ENCODE measurements at places on chromosomes 6 and 20.

- no peak for DNase-seq
Observed at GRCh38 chr6:79512014-79512413, 25.2 kb downstream of the LCA5 start.

DNA sequence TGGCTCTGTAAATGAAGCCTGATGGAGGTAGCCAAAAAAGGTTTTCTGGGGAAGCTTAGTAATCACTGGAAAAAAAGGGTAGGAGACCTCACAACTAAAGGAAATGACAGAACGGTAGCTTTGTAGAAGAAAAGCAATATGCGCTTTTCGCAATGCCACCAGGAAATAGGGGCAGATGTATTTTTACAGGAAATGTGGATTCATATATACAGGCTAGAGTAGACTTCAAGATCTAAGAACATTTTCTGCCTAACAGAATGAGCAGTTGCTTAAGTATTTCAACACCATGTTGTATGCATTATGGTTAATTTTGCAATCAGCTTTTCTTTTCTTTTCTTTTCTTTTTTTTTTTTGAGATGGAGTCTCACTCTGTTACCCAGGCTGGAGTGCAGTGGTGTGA lies 219.6 kb downstream of the CD83 start:
- DNase-seq = peak; percentile 68

DNA sequence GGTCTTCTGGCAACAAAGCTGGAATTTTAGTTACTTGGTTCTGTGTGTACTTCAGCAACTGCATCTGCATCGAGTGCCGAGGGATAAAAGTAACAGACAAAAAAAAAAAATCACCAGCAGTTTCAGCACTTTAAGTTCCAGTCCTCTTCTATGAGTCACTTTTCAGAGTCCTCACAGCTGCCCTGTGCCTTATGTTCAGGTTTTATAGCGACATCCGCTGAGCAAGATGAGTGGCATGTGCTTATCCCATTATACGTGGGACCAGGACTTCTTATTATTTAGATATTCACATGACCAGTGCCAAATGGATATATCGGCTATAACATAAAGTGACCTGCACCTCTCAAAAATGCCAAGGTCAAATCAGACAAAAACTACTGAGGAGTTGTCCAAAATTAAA lies 242.9 kb downstream of the FOXA2 start:
- no peak for DNase-seq

DNA sequence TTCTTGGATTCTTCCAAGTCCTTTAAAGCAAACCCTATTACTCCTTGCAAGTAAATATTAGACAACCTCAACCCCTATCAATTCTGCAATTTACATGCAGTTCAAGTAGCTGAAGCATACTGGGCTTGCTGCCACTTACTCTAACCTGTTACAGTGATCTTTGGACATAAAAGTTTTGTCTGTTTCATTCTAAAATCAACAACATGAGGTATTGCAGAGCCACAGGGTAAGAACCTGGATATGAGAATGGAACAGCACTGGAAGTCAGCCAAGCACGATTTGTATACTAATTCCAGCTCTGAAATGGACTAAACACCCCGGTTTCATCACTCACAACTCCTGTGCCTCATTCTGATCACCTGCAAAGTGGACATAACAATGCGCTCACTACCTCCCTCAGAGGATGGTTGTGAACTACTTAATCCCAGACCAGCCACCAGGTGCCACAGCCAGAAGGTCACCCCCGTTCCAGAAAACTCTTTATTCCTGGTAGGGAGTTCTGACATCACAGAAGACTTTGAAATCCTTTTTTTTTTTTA lies 270.0 kb downstream of the ADGB start:
- DNase-seq = no peak

DNA sequence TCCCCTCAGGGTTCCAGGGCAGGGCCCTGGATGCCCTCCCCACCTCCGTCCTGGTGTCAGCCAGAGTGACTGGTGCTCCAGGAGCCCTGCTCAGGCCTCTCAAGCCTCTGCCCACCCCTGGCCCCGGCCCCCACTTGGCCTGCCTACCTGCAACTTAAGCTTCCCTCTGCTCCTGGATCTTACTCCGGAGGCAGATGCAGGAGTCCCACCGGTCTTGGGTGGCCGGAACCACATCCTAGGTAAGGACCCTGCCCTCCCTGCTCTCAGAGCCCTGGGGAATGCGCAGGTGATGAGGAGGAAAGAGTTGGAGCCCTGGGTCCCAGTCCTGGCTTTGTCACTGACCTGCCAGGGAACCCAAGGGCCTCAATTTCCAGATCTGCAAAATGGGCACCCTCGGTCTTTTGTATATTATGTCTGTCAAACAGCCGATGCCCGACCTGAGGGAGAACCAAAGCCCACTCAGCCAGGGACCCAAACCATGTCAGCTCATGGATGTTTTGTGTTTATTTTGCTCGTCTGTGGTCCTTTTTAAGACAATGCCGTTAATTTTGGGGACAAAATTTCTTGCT lies 34.5 kb upstream of the BPIFA2 start:
- no peak for DNase-seq

DNA sequence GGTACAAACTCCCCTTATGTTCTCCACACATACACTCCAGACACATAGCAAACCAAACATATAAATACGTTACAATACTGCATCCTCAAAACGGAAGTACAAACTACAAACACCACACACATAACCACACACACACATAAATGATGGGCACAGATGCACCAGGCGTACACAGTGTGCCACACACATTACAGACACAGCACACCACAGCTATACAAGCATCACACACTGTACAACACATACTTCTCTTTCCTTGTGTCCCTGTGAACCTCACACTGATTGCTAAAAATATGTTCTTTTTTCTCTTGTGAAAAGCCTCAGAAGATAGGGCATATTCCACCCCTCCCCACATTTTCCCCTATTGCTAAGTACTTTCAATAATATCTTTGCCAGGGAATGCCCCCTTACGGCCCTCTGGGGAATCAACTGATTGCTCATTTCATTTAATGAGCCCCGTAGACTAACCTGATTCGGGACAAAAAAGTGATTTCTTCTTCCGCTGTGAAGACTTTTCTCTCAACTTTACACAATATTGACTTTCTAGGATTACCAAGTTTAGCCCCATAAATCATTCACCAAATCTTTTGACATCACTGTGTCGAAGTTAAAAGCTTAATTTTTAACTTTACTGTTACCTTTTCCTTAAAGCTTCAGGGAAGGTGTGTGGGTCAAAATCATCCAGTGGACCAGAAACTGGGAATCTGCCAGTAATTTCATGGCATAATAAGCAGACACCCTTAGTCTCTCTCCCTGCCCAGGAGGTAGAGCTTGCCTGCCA lies at the start of gene SLC17A1:
Gene SLC17A1 (minus strand): TSS at position 521 of the 775 bp plus-strand sequence. CDS start 1,495 bp downstream, outside the sequence.
- DNase-seq = no peak

GRCh38 chr6:30965140-30965601 lies 18.3 kb upstream of the MUC21 start:
- no peak for DNase-seq

GRCh38 chr20:1165521-1165920 lies 19.3 kb downstream of the TMEM74B start:
- no peak for DNase-seq

- no peak for DNase-seq
Observed at GRCh38 chr20:35296101-35296554, 3.9 kb upstream of the FAM83C start.

- no peak for DNase-seq
Observed at GRCh38 chr6:119643876-119644275, 294.3 kb upstream of the MAN1A1 start.

DNA sequence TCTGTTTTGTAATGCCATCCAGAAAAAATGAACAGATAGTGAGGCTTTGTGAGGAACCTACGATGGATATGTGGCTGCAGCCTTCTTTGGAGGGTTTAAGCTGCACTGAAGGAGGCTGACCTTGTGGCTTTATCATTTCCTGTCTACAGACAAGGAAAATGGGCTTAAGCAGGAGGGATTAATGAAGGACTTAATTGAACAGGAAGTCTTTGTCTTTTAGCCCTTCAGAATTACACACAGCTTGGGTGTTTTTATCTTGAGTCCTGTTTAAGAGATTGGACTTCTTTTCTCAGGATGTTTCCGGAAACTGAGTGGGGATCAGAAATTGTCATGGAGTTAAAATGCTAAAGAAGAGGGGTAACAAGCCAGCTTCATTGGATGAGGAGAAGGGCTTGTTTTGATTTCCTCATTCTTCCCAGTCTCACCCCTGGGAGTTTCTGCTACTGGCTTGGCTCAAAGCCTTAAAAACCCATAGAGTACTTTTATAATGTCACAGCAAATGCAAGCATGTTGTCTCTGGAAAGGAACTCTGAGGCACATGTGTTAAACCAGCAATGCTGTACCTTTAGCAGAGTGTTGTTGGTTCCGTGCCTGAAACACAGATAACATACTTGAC lies 193.6 kb downstream of the JARID2 start:
- DNase-seq = no peak

GRCh38 chr20:64037498-64038213 lies 1.7 kb downstream of the C20orf204 start:
- DNase-seq = no peak

- no peak for DNase-seq
Observed at GRCh38 chr6:158717341-158718330, 67.8 kb downstream of the SYTL3 start.

DNA sequence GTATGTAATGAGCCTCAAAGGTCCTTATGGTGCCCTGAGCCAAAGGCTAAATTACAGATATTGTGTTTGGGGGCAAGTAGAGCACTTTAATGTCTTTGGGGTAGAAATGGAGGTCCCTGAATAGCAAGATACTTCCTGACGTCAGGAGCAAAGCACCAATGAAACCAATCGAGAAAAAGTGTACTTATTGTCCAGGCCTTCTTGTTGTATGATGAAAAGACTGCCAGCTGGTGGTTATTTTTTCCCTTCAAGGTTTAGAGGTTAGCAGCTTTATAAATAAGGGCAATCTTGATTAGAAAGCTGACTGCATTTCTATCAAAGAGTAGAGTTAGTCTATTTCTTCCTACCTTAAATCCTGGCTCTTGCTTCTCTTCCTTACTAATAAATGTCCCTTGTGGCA lies 76.1 kb upstream of the HSF2 start:
- no peak for DNase-seq

DNA sequence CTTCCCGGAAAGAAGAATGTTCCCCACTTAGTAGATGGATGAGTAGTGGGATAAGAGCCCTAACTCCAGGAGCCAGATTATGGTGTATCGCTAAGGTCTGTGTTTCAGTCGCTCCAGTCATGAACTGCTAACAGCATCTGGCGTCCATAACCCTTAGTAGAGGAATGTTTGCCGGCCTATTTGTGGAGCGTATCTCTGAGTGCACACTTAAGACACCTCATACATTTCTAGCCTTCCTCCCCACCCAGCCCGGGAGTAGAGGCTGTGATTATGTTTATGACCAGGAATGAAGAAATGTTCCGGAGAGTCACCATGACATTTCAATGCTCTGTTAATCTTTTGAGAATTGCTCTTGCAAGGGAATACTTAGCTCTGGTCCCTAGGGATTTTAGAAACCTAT lies 251.1 kb upstream of the SOX4 start:
- DNase-seq = no peak

DNA sequence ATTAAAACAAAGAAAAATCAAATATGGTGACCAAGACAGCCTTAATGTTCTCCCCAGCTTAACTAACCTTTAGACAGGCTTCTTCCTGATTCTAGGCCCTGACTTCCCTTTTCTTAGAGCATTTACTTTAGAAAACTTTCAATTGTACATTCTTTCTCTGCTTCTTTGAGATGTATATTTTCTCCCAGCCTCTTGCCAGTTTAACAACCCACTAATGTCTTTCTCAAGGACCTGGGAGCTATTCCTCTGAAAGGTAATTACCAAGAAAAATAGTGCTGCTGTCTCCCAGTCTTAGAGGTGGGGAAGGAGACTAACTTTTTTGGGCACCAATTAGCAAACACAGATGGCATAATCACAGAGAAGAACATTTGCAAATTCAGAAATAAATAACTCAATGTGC lies 62.8 kb upstream of the KCNQ5 start:
- DNase-seq = no peak

DNA sequence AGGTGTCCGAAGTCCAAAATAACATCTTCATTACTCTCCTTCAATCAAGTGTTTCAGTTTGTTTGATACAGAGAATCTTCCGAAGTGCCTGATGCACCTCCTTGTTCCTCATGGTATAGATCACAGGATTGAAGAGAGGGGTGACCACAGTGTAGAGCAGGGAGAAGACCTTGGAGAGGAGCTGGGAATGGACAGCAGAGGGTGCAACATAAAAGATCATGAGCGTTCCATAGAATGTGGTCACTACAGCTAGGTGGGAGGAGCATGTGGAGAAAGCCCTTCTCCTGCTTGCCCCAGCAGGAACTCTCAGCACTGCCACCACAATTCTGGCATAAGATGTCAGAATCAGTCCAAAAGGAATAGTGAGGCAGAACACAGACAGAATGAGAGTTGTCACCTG lies 11.9 kb downstream of the OR12D1 start:
- DNase-seq = no peak

DNA sequence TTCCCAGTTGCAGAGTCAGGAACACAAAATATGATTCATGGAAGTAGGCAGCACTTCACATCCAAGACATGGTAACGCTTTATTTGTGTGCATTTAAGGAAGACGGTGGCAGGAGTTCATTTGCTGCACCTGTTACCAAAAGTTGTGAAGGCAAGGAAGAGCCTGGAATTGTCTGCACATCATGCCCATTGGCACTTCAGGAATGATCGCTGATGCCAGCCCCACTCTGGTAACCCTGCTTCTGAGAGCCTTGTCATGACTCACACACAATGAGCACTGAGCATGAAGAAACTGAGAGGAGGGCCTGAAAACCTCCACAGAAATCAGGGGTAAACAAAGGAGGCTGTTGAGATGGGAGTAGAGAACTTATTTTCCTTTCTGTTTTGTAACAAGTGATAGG lies 181.1 kb downstream of the RPS12 start:
- no peak for DNase-seq

DNA sequence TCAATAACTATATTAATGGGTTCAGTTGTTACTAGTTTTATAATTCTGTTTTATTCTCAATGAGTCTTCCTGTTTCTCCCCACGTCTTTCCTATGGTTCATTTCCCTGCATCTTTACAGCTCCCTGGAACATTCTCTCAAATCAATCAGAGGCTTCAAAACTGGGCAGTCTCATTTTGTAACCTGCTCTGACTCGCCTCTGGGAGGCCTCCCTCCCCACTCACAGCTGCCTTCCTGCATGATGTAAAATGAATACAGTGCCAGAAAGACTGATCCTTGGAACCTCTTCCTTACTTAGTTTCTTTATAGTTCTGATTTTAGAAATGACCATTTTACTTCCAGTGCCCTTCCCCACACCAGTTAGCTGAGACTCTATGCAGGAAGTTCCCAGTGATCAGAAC lies 103.9 kb downstream of the ESR1 start:
- no peak for DNase-seq

DNA sequence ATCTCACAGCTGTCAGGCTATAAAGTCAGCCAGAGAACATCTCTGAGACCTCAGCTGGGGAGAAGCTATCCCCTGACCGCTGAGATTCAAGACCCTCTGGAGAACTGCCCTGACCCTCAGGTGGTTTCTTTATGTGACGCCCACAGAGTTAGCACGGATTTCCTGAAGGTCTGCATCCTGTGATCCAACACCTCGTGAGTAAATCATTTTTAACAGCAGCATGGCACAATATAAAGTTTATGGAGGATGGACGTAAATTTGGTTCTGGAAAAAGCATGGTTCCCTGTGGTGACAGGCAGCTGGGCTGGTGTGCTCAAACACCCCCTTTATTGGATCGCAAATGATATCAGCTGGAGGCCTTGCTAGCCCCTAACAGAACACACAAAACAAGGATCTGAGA lies 25.3 kb upstream of the TRAF3IP2 start:
- no peak for DNase-seq

Data from suppressor macrophage treated with lipopolysaccharide for 4 hours (primary cell).